ENCODE measurements at places on chromosomes 1 and 21.

GRCh38 chr1:157307491-157307890 is 169.3 kb upstream of the ETV3 start:
- DNase-seq: no peak

- no peak for DNase-seq
Observed at GRCh38 chr1:168637350-168637991, 61.1 kb downstream of the XCL1 start.

GRCh38 chr1:198416296-198416695 is 124.2 kb downstream of the ATP6V1G3 start:
- DNase-seq: no peak

DNA sequence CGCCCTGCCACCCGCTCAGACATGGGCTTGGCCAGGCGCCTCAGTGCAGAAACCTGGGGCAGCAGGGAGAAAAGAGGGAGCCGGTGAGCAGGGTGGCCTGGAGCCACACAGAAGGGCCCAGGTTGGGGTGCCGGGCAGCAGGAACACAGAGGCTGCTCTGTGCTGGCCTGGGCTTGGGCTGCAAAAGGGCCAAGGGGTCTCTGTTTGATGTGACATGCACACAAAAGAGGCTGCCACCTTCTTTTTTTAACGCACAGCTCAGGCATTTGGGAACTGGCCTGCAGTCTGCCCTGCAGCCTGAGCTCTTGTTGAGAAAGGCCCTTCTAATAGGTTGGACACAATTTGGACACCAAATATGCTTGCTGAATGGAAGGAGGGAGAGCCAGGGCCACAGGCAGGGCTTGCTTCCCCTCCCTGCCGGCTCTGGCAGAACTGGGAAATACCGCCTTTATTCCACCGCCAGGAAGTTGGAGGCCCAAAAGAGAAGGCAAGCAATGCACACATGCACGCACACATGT is 32.4 kb downstream of the KIF21B start:
- DNase-seq: no peak

DNA sequence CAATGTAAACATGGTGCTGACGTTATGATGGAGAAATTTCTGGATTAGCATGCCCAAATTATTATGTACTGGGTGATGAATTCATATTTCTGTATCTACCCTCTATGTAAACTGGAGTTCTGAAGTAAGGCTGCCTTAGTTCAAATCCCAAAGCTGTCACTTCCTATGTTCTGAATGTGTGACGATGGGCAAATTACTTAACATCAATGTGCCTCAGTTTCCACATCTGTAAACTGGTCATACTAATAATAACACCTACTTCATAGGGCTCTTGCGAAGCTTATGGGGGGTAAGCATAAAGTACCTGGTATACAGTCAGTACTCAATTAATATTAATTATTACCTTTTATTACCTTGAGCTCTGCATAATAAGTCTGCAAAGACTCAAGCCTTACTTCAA is 45.6 kb downstream of the SLC30A10 start:
- DNase-seq: no peak

DNA sequence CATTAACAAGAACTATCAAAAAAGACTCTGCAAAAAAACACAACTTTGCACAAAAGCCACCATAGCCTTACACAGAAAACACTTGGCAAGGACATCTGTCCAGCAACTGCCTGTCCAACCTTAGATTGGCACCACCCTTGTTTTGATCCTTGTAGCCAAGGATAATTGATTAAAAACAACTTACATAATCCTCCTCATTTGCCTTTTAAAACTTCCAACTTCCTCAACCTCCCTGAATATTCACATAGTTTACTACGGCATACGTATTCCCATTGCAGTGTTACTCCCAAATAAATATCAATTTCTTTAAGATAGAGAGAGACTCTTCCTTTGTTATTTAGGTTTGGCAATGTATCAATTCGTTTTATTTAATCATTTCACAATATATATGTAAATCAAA is 72.4 kb downstream of the AGBL4 start:
- no peak for DNase-seq

GRCh38 chr1:185670187-185670627 is 64.0 kb upstream of the HMCN1 start:
- peak; percentile 22 for DNase-seq

GRCh38 chr1:45968941-45969666 is 163.3 kb downstream of the PIK3R3 start:
- no peak for DNase-seq

GRCh38 chr21:43358940-43359822 is 67.8 kb downstream of the SIK1 start:
- no peak for DNase-seq

- DNase-seq: no peak
Observed at GRCh38 chr1:241985787-241986186, 13.1 kb downstream of the MAP1LC3C start.

GRCh38 chr1:93150729-93151128 is 29.5 kb downstream of the TMED5 start:
- no peak for DNase-seq

- peak; percentile 38 for DNase-seq
Observed at GRCh38 chr1:212457740-212458338, 25.1 kb downstream of the NENF start.

- DNase-seq: no peak
Observed at GRCh38 chr1:32393136-32393535, 1.1 kb downstream of the BSDC1 start.

DNA sequence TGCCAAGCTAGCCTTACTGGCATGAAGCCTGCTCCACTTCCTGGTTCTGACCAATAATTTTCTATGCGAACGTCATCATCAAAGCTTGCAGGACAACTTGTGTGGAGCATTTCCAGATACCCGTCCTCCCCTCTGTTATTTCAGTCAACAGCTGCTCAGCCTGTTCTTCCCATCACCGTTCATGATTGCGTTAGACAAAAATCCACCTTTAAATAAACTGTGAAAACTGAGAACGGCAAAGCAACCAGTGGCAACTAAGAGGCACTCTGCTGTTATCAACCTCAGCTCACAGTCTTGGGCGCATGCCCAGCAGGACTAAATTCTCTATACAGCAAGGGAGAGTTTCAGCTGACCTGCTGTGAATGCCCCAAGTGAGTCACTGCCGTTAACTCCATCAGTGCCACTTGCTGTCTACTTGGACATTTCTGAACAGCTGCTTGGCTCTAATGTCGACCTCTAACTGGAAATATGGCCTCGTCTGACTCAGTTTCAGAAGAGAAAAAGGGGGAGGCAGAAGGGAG is 207.4 kb upstream of the RUNX1 start:
- no peak for DNase-seq

- no peak for DNase-seq
Observed at GRCh38 chr1:211711315-211711705, 35.9 kb upstream of the NEK2 start.

GRCh38 chr1:235397733-235398132 is 30.5 kb downstream of the TBCE start:
- DNase-seq: no peak

- no peak for DNase-seq
Observed at GRCh38 chr1:223301371-223301770, 62.6 kb downstream of the SUSD4 start.

GRCh38 chr1:58768971-58769808 is 14.7 kb downstream of the JUN start:
- no peak for DNase-seq

DNA sequence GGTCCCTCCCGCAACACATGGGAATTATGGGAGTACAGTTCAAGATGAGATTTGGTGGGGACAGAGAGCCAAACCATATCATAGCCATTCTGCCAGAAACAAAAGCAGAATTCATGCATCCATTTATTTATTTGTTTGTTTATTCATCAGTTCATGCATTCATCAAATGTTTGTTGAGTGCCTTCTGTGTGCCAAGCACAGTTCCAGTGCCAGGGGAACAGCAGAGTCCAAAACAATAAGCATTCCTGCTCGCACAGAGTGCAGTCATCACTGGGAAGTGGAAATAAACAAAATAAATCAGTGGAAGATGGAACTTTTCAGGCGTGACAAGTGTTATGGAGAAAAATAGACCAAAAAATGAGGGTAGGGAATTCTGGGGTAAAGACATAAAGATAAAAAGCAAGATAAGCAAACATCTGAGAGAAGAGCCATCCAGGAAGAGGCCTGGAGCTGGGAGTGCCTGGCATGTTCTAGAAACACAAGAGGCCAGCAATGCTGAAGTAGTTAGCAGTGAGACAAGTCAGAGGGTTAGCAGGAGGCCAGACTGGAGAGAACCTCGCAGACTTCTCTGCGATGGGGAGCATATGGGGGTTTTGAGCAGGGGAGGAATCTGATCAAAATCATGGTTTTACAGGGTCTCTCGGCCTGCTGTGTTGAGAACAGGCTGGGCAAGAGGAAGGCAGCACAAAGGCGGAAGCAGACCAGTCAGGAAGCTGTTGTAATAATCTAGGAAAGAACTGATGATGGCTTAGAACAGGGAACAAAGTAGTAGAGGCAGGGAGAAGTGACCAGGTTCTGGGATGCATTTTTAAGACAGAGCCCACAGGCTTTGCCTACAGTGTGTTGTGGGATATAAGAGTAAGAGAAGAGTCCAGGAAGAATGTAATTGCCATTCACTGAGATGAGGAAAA is 113.2 kb downstream of the GLUL start:
- no peak for DNase-seq

DNA sequence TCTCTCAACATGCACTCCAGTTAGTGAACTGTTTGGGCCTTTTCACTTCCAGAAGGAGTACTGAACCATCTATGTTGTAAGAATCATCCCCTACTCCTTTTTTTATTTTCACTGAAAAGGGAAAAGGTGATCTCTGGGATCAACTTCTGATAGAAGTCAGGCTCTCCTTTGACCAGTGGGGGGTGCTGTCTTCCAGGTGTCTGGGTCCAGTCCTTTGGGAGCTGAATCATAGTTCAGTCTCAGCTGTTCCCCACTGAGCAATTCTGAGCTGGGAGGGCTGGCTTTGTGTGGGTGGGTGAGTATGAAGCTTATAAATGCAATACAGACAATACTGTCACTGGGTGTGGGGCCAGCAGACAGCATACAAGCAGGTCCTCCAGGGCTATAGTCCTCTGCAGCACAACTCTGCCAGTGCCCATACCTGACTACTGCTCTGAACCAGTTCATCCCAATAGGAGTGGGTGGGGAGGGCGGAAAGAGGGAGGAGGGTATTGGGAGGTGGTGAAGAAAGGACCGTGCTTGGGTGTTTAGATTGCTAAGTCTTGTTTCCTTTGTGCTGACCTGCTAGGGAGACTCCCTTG is 12.5 kb upstream of the SARS1 start:
- DNase-seq: no peak

DNA sequence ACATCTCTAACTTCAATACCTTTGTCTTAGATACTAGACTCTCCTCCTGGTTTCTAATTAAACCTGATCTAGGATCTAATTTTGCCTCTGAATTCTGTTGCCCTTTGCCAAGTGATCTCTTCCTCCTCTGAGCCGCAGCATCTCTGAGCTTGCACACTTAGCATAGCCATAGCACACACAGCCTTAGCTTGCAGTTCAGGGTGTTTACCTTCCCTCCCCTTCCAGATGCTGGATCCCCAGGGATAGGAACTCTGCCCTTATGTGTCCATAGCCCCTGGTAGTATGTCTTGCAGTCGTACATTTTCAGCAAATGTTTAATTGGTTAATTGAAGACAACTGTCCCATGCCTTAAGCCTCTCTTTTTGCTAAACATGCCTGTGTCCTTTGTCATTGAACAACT is 30.3 kb downstream of the SELL start:
- DNase-seq: no peak

DNA sequence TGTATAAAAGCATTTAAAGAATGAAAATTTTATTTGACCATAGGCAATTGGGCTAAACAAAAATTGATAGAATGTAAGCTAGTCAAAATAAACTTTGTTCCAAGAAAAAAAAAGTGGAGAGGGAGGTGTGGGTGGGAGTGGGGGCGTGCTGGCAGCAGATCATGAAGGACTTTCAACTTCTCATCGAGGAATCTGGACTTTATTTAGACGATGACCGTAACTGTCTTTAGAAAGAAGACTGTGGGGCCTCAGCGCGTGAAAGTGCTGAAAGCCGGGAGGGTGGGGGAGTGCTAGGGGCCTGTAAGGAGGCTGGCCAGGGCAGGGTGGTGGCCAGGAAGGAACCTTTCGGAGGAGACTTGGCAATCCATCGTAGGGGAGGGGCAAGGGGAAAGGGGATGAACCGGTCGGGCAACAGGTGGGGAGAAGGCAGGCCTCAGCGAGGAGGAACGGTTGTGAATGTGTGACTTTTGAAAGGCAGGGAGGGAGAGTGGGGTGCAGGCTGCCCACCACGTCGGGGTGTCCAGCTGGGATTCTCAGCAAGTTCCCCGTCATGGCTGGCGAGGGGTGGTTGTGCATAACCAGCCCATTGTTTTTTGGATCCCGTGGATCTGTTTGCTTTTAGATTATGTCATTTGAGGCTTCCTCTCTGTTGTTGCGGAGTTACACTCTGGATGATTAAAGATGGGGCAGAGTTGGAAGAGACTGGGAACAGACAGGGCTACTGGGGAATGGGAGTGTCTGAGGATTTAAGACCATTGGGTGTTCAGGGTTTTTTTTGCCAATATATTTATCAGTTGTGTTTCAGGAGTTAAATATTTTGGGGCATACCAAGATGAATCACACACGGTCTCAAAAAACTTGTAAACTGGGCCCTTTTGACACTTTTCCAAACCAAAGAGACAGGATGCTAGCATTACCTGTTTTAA is 35.5 kb downstream of the HUNK start:
- DNase-seq: no peak

GRCh38 chr1:10252508-10252907 is 42.1 kb downstream of the KIF1B start:
- DNase-seq: no peak

- DNase-seq: no peak
Observed at GRCh38 chr1:90970208-90970607, 51.6 kb downstream of the ZNF644 start.

DNA sequence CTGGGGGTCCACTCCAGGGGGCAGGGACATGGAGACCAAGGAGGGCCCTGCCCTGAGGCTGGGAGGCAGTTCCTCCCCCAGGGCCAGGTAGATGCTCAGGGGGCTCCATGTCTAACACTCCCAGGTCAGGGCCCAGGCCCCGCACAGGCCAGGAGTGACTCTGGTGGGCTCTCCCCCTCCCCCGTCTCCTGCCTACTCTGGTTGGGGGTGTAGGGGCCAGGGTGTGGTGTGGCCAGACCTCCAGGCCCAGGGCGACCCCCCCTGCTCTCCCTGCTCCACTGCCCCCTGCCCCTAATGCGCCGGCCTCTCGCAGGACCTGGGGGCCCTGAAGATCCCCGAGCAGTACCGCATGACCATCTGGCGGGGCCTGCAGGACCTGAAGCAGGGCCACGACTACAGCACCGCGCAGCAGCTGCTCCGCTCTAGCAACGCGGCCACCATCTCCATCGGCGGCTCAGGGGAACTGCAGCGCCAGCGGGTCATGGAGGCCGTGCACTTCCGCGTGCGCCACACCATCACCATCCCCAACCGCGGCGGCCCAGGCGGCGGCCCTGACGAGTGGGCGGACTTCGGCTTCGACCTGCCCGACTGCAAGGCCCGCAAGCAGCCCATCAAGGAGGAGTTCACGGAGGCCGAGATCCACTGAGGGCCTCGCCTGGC is 19.7 kb upstream of the CCDC27 start:
- no peak for DNase-seq

- no peak for DNase-seq
Observed at GRCh38 chr21:41207401-41208375, 39.7 kb downstream of the BACE2 start.

All from T-helper 1 cell (primary cell).